ENCODE measurements at places on chromosomes 1 and 21.

- no peak for DNase-seq
Measured at GRCh38 chr1:181783208-181783607, 278.3 kb downstream of the ZNF648 start.

DNA sequence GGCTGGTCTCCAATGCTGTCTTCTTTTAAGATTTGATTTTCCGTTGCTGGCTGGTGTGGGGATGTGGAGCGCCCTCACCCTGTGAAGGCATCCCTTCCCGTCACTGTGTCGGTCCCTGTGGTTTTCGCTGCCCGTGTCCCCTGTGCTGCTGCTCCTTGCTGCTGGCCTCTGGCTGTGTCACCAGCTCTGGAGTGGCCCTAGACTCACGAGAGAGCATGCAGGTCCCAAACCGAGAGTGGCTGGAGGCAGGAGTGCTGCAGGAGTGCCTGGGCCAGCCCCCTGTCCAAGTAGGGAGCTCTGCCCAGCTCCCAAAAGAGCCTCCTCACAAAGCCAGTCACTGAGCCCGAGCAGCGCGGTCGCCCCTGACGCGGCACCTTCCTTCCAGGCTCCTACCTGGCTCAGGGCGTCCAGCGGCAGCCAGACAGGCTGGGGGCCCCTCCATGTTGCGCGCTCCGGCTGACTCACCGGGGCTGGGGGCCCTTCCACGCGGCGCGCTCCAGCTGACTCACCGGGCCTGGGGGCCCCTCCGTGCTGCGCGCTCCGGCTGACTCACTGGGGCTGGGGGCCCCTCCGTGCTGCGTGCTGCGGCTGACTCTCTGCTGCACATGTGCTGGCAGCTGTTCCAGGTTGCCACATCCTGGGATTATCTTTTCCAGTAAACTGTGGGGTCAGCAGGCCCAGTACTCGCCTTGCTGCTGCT, 106.7 kb upstream of the COL6A1 start:
- DNase-seq, result no peak

DNA sequence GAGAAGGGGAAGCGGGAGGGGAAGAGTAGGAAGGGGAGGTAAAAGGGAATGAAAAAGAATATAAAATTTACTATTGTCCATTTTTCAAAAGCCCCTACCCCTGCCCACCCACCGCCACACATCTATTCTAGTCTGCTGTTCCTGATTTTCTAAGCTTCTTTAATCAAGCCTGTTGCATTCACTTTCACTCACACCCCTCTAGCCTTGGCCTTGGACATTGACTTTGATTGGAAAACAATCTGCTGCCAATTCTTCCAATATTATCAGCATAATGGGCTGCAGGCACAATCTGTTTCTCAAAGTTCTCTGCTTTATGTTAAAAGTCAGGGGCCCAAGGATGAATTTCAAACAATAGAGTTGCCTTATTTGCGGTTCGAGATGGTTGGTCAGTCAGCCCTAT, 281.2 kb downstream of the SETD4 start:
- no peak for DNase-seq

DNA sequence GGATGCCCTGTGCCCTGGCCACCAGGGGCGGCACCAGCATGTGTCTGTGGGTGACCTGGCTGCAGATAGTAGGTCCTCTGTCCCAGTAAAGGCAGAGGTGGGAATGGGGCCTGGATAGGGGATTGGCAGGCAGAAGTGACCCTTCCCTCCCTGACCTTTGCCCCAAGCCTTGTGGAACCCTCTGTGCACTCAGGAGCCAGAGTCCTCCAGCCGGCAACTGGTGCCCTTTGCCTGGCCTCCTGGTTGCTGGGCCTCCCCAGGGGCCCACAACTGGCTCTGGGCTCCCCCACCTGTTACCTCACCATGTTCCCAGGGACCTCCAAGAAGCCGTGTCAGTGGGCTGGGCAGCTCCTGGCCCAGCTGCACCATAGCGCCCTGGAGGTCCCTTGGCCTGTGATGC, 10.0 kb downstream of the PLCH2 start:
- no peak for DNase-seq

DNA sequence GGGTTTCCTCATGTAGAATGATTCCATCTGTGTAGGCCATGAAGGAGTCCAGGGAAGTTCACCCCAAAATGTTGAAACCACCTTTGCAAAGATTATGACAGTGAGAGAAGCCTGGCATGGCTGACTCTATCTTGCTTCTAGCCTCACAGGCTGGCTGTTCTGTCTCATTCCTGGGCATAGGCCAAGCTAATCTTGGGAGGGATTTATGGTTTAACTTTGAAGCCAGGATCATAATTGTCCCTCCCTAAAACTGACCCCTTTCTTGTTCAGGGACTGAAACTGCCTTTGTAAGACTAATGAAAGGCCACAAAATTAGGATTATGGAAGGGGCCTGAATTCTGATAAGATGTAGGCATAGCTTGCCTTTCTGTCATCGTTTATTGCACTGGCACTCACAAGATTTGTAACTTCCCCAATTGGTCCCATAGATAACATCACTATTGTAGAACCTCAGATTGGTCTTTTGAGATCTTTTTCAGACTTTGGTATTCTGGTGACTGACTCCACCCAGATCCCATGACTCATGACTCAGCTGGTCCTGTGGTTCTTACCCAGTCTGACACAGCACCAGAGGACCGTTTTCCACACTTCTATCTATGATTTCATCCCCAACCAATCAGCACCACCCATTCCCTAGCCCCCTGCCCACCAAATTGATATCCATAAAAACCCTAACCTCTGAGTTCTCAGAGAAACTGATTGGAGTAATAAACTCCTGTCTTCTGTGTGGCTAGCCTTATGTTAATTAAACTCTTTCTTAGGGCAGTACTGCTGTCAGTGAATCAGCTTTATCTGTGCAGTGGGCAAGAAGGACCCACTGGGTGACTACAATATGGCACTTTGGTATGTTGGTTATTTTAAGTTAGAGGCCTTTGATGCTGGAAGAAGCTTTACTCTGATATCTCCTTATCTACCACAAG, 13.6 kb upstream of the LAMTOR5 start:
- DNase-seq, result no peak

DNA sequence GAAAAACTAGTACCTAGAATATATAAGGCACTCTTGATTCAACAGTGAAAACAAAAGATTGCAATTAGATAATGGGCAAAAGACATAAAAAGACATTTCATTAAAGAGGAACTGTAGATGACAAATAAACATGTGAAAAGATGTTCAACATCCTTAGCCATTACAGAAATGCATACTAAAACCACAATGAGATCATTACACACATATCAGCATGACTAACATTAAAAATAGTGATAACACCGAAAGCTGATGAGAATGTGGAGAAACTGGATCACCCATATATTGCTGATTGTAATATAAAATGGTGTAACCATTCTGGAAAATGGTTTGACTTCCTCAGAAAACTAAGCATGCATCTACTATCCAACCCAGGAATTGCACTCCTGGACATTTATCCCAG, 340.3 kb downstream of the SEC16B start:
- no peak for DNase-seq

DNA sequence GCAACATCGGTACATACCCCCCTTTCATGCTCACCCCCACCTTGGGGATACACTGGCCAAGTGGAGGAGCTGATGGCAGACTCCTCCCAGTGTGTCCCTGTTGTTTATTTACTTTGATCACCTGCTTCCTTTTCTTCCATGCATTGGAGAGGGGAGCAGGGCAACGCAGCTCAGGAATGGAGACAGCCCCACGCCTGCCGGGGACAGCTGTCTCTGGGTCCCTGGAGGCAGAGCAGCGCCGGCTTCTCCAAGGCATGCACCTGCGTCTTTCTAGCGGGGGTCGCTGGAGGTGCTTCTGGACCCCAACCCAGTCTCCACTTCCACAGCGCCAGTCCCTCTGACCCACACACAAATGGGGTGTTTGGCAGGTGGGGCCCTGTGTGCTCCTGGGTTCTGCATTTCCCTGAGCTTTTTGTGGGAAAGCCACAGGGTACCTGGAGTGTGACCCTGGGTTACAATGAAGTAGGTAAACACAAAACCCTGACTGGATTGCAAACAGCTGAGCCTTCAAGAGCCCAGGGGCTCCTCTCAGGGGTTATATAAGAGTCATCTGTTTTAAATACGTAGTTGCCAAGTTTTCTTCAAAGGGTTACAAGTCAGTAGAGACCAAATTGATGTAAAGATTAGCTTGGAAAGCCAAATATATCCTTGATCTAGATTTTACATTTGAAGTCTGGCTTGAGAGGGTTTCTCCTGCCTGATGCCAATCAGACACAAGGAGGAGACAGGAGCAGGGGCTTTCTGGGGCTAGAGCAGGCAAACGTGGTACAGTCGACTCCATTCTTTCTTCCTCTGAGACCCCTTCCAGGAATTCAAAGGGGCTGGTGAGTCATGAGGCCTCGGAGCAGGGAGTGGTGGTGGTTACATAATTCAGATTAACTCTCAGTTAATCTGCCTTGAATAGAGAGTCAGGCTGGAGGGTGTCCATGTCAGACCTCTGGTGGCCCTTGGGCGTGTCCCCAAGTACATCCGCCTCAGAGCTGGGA, 4.5 kb downstream of the AJAP1 start:
- DNase-seq, result no peak

GRCh38 chr1:92854101-92854785, 22.4 kb downstream of the RPL5 start:
- DNase-seq, result no peak

GRCh38 chr1:28239004-28239403, 3.1 kb downstream of the ATP5IF1 start:
- no peak for DNase-seq

Data from SK-N-DZ (cell line).